ENCODE measurements at places on chromosomes 12 and 14. TPM values are rescaled to one million over a fixed set of nuclear protein-coding genes. Genes with fewer than 3 reads are reported as not detected.

- no peak for DNase-seq
Measured at GRCh38 chr12:130459916-130460315, 122.2 kb downstream of the PIWIL1 start.

GRCh38 chr12:104694711-104695110 lies 238.0 kb downstream of the CHST11 start:
- no peak for DNase-seq

- DNase-seq, result no peak
Measured at GRCh38 chr14:41607966-41608663, 1.4 kb downstream of the LRFN5 start.

GRCh38 chr12:89684136-89684535 lies 24.5 kb downstream of the ATP2B1 start:
- DNase-seq, result no peak

GRCh38 chr12:11500188-11500860 lies 105.0 kb upstream of the PRB2 start:
- peak; percentile 82 for DNase-seq

- no peak for DNase-seq
Measured at GRCh38 chr12:53454707-53455106, 2.8 kb downstream of the PCBP2 start.

GRCh38 chr12:3233797-3234196 lies 156.6 kb downstream of the TSPAN9 start:
- no peak for DNase-seq

- DNase-seq, result no peak
Measured at GRCh38 chr14:73428353-73428824, 30.0 kb downstream of the NUMB start.

GRCh38 chr12:120225852-120226640 lies 25.1 kb upstream of the RPLP0 start:
- DNase-seq, result peak; percentile 46

DNA sequence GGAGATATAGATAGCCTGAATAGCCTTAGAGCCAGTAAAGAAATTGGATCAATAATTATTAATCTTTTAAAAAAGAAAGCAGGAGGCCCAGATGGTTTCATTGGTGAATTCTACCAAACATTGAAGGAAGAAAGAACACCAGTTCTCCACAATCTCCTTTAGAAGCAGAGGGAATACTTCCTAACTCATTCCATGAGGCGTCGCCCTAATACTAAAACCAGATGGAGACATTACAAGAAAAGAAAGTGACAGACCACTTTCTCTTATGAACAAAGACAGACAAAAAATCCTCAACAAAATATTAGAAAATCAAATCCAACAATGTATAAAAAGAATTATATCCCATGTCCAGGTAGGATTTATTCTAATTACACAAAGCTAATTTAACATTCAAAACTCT lies 362.6 kb downstream of the BCAT1 start:
- DNase-seq, result no peak

GRCh38 chr14:70398706-70399431 lies 18.0 kb downstream of the SYNJ2BP start:
- DNase-seq, result no peak

DNA sequence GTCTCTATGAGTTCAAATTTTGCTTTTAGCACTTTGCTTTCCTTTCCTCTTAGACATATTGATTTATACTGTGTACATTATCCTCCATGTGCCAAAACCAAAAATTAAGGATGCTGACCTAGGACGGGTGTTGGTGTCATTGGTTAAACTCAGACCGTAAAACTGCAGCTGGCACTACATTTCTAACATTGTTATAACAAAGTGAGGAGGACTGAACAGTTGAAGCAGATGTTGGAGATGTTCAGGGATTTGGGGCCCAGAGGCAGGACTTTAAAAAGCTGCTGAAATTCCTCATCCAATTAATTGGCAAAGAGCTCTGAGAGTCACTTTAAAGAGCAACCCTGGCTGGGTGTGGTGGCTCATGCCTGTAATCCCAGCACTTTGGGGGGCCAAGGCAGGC lies 72.4 kb downstream of the TMTC1 start:
- DNase-seq, result no peak

DNA sequence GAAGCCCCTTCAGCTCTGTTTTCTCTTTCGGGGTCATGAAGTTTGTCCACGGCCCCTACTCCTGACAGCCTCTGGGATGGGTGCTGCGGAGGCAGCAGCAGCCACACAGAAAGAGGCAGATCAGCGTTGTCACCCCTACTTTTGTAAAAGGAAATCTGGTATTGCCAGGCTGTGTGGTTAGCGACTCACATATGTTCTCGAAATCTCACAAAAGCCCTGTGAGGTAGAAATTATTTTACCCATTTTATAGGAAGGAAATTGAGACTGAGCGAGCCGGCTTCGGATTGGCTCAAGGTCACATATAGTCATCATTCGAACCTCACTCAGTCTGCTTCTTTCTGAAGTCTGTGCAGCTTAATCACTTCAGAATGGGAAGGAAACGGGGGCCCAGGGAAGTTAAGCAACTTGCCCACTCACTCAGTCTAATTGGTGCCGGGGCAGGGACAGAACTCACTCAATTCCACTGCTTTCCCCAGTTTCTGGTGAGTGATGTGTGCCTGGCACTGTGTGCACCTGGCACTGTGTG lies 1.1 kb upstream of the CKAP4 start:
- DNase-seq, result peak; percentile 40

Gene OR4K5
- total RNA-seq, result not detected

Gene DEGS2
- total RNA-seq, result not detected

Gene CLEC4C
- not detected for total RNA-seq

Gene CLMN
- total RNA-seq, result 0.91 TPM

Gene DCAF11
- total RNA-seq, result 86.3 TPM

All from activated CD8-positive, alpha-beta memory T cell treated with anti-CD3 and anti-CD28 coated beads, Interleukin-2, amount 10 ng/mL, durations not matched to agents 7 days and 5 days (primary cell).